Activated naive CD4-positive, alpha-beta T cell treated with Interleukin-2 at 50 U/mL for 16 hours (primary cell): ENCODE measurements at places on chromosomes 11 and 22.
A peak's percentile ranks its signal among the peaks of the same experiment; 100 is the strongest.

DNA sequence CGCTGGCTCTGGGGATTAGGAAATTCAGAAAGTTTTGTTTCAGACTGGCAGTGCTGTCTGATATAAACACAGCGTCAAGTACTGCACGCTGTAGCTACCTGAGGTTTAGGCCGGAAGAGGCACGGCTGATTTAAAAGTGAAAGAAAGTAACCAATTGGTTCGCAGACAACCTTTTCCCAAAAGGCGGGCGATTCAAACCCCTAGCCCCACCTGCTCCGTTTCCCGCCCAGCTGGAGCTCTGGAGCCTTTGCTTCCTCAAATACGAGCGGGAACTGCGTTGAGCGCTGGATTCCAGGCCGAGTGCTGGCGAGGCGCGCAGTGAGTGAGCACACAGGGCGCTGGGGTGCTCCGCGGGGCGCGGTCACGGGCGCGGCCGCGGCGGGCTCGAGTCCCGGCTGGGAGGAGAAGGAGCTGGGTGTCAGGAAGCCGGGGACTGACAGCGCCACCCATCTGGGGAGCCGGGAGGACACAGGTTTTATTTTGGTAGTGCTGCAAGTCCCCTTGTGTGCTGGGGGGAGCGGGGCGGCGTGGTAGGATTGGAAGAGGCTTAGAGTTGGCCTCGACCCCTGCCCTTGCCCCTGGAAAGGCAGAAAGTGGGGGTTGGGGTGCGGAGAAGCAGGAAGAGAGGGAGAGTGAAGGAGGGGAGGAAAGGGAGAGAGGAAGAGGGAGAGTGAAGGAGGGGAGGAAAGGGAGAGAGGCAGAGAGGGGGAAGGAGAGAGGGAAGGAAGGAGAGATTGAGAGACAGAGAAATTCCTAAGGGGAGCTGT is 2.1 kb downstream of the FAM111A start:
- DNase-seq: peak; percentile 61

DNA sequence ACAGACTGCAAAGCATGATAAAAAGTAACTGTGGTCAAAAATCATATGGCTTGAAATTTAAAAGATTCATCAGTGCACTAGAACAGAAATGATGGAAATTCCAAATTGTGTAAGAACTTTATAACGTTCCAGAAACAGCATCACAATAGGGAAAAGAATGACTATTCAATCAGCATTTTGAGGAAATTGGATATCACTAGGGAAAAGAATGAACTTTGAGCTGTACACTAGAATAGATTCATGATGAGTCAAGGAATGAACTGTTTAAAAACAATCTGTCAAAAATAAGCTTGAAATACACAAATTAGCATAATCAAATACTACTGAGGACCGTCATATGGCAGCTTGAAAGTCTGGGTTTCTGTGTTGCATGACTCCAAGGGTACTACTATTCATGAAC is 20.5 kb upstream of the HEPHL1 start:
- DNase-seq: no peak

GRCh38 chr11:96197103-96197502 is 145.9 kb downstream of the MAML2 start:
- DNase-seq: no peak

DNA sequence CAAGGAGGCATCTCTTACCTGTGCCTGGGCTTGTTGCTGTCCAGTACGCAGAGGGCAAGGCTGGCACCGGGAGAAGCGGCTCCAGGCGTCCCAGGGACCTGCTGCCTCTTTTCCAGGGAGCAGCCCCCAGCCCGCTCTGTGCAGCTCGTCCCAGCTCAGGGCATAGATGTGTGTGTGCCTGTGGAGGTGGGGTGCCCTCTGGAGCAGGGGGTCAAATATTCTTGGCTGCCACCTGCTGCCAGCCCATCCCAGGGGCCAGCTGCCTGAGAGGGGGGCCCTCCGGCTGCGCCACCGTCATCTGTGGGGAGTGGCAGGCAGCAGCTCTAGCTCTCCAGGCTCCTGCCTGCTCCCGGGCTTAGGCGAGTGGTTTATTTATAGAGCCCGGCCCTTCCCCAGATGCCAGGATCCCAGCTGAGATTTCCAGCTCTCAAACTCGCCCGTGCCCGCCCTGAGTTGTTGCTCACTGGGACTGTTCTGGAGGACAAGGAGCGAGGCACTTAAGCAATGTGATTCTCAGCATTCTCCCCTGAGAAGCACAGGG is 87.5 kb downstream of the RTL6 start:
- DNase-seq: no peak

GRCh38 chr11:75306529-75306928 is 44.9 kb downstream of the ARRB1 start:
- no peak for DNase-seq

- DNase-seq: peak; percentile 76
These were observed 1.4 kb downstream of the TMEM109 start for GRCh38 chr11:60915248-60915914.

DNA sequence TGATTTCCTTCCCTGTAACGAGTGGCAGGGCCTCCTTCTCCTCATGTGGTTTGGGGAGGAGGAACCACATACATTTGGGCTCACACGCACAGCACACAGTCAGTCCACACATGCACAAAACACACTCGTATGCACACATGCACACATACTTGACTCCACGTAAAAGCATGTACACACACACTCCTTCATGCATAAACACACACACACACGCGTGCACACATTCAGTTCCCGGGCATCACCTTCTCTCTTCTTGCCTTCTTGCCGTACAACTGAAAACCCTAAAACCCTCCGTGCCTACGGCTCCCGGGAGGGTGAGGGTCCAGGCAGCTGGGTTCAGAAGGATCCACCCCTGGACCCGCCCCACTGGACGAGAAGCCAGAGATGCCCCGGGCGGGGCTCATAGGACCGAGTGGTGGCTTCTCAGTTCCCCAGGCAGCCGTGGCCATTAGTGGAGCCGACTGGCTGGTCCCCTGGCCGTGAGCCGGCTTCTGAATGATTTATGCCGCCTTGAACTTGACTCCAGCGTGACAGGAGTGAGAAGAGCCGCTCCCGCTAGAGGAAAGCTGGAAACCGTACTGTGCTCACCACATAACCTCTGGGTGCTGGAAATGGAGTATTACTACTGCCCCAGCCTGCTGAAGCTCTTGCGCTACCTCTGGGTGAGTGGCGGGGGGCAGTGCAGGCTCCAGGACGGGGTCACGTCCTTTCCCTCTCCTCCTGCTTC is 117.4 kb downstream of the KIAA1671 start:
- DNase-seq: peak; percentile 15

DNA sequence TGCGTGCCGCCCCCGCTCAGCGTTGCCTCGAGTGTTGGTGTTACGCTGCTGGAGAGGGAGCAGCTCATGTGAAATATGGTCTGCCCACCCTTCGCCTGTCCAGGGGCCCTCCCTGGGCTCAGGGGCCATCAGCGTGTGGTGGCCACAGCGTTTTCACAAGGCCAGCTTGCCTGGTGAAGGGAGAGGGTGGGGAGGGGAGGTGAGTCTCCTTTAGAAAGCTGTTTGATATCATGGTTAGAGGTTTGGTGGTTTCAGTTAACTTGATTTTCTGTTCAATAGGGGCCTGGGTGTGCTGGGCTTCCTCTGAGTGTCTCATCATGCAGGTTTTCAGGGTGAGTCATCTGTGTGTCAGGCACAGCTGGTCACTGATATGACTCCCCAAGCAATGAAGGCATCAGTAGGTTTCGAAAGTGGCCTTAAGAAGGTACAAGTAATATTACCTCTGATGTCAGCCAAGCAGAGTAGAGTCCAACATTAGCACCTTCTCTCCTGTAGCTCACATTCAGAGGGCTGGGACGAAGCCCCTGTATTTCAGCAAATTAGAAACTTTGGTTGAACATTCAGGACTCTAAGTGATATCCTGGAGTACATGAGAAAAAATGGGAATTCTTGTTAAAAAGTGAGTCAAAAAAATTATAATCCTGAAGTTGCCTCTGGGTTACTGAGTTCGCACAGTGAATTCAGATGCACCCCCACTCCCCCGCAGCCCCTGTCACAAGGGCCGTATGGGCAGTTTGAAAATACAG is 172.5 kb downstream of the TBC1D22A start:
- DNase-seq: peak; percentile 19

DNA sequence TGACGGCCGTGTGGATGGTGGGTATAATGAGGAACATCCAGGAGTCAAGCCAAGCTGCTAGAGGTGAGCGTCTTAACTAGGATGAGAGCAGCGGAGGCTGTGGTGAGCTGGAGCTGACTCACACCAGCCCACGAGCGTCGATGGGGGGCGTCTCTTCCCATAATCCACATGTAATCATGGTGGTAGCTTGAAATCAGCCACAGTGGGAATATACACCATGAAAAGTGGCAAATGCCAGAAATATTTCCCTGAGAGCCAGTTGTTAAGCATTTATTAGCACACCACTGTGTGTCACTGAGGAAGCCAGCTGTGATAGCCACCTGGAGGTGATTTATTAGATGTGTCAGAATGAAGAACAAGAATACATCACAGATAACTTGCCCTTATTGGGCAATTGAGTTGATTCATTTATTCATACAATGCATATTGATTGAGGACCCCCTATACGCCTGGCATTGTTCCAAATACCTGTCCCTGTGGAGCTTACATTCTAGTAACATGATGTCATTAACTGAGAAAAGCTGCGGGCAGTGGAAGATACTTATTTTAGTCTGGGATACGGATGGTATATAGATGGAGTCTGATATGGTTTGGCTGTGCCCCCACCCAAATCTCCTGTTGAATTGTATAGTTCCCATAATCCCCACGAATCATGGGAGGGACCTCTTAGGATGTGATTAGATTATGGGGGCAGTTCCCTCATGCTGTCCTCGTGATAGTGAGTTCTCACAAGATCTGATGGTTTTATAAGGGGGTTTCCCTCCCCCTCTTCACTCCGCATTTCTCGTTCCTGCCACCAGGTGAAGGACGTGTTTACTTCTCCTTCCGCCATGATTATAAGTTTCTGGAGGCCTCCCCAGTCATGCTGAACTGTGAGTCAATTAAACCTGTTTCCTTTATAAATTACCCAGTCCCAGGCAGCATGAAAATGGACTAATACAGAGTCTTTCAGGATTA is 473.4 kb downstream of the METTL15 start:
- no peak for DNase-seq

DNA sequence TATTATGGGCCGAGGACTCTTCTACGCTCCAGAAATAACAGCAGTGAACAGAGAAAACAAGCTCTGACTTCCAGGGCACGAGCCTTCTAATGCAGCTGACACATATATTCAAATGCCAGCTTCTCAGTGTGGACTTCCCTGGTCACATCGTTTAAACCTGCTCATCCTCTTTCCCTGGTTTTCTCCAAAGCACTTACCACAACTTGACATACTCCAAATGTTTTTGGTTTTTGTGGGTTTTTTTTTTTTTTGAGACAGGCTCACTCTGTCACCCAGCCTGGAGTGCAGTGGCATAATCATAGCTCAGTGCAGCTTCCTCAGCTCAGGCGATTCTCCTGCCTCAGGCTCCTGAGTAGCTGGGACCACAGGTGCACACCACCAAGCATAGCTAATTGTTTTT is 105.5 kb downstream of the MICAL3 start:
- no peak for DNase-seq

- peak; percentile 1 for DNase-seq
These were observed 4.7 kb downstream of the BET1L start for GRCh38 chr11:202490-202889.

- no peak for DNase-seq
These were observed 37.8 kb downstream of the SLCO2B1 start for GRCh38 chr11:75188671-75189070.

GRCh38 chr11:120054753-120055045 is 83.2 kb downstream of the TRIM29 start:
- no peak for DNase-seq

- DNase-seq: no peak
These were observed 145.5 kb downstream of the TRIM29 start for GRCh38 chr11:119992171-119993051.

DNA sequence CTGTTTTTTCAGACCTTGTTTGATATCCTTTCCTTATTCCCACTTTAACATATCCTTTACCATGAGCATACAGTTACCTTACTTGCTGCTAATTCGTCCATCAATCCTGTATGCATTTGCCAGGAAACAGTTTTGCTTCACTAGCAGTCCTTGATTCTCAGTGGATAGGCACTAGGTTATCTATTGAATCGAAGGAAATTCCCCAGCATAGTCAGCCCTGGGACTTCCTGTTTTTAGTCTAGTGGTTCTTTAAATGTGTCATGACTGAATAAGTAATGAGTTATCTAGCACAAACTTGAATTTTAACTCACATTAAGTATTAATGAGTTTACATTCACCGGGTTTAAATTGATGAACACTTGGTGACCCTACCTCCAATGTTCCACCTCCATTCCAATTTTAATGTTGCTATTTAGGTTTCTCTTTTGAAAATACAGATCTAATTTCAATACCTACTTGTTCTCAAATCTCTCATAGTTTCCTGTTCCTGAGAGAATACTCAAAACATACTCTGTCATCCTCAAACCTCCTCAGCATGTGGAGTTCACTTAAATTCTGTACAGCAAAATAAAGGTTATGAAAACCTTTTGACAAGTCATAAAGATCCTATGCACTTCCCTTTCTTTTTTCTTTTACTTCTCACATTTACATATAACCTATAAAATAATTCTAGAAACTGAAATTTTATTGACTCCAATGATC is 1375.1 kb upstream of the TENM4 start:
- DNase-seq: no peak

- no peak for DNase-seq
These were observed 1639.6 kb upstream of the TENM4 start for GRCh38 chr11:81080476-81080875.

DNA sequence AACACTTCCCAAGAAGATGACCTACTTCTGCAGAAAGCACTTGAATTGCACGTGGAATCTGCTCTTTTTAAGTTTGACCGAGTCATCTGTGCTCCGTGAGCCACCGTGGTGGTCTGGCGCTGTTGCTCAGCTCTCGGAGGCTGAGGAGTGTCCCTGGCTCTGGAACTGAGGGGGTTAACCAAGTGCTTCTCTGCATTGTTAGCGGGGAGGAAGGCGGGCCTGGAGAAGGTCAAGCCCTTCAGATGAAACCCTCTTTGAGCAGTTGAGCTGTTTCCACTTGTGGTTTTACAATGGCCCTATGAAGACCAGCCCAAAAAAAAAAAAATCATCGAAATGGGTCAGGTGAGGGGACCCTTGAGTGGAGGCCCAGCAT is 286.4 kb downstream of the NTM start:
- DNase-seq: no peak

DNA sequence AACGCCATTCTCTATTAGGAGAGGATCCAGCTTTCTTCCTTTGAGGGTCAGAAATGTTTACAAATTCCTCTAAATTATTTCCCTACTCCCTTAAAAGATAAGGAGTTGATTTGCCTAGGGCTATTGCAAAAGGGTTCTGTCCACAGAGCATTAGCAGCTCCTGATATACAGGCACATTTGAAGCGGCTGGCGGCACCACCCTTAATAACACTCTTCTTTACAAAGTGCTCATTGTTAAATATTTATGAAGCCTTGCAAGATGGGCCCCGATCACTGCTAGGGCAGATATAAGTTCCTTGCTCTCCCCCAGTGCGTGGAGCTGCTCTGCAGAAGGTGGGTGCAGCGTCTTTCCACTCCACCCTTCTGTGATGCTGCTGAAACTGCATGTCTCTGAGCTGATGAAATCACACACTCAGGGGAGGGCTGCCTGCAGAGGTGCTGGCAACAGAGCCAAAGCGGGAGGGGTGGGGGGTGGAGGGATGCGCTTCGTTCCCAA is 116.7 kb upstream of the NTM start:
- DNase-seq: no peak

- no peak for DNase-seq
These were observed 27.5 kb upstream of the DGCR8 start for GRCh38 chr22:20052309-20053259.

GRCh38 chr11:14364322-14364721 is 5.3 kb upstream of the RRAS2 start:
- no peak for DNase-seq

GRCh38 chr11:92739041-92739440 is 230.4 kb upstream of the MTNR1B start:
- no peak for DNase-seq
